ENCODE measurements at places on chromosomes 3 and 15.

DNA sequence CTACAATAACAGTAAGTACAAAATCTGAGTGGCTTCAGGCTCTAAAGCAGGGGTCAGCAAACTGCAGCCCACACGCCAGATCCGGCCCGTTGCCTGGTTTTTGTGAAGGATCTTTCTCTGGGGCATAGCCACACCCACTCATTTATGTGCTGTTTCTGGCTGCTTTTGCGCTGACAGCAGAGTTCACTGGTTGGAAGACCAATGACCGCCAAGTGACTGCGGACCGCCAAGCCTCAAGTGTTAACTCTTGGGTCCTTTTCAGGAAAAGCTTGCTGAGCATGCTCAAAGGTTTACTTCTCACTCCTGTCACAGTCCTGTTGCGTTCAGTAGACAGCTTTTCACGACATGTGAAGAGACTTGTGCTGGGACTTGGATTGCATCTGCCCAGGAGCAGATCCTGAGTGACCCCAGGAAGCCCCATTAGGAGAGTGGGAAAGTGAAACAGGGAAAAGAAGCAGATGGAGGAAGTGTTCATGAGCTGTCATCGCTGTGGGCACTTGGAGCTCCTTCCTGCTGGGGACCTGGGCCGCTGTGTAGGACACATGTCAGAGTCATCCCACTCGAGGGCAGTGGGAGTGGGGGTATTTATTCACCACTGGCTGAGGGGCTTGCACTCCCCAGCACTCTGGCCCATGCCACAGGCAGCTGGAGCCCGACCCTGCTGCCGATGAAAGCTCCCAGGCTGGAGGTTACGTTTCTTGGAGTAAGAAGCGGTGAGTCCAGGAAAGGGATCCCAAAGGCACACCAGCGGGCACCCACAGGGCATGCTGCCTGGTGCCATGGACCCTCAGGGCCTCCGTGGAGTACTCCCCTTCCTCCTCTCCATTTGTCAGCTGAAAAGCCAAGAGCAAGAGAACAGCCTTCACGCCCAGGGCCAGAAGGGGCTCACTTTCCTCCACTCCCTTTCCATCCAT is 249.1 kb downstream of the PLCL2 start:
- DNase-seq = no peak

- no peak for DNase-seq
Observed at GRCh38 chr3:27392950-27393679, 23.9 kb upstream of the NEK10 start.

GRCh38 chr3:196431181-196432136 is 768 bp downstream of the UBXN7 start:
- no peak for DNase-seq

DNA sequence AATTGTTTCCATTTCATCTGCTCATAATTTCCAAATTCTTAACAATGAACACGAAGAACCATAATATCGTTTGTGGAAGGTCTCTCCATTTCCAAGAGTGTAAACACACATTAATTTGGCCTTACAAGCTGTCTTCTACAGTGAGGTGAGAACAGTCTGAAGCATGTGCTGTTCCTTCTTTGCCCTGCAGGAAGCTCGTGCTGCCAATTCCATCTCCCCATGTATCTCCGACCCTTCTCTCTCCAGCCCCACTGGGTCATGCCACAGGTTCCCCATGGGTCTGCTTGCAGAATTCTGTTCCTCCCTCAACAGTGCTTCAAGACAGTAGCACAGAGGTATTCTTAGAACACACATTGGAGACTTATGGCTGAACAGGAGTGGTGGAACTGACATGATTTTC is 70.5 kb downstream of the CHSY1 start:
- DNase-seq = no peak

DNA sequence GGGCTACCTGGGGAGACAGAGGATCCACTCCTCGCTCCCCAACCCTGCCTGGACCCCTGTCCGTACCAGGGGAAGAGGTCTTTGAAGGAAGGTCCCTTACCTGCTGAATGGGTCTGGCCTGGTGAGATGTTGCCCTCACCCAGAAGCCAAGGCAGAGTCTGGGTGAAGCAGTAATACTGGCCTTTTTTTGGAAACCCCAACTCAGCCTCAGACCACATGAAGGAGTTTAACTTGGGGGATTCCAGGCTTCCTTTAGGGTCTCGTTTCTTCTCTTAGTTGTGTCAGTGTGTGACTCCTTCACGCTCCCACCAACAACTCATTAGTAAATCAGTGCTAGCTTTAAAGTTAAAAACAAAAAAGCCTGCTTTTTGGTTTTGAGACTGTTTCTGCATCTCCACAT is 45.6 kb downstream of the RTP1 start:
- DNase-seq = no peak

- DNase-seq = no peak
Observed at GRCh38 chr3:139318826-139319225, 25.0 kb upstream of the MRPS22 start.
